ENCODE measurements at places on chromosomes 1 and 21. TPM values are rescaled to one million over a fixed set of nuclear protein-coding genes. Genes with fewer than 3 reads are reported as not detected.
A peak's percentile ranks its signal among the peaks of the same experiment; 100 is the strongest.

Gene TNNI3K
- not detected for total RNA-seq

Gene SRGAP2C
- total RNA-seq: 74.3 TPM

Gene CFAP45
- total RNA-seq: 0.38 TPM

Gene LRRC38
- not detected for total RNA-seq

Gene EXTL2
- 3.2 TPM for total RNA-seq

GRCh38 chr1:236848274-236848923 is 53.3 kb downstream of the MTR start:
- no peak for DNase-seq
- no peak overlapping the region for H3K27ac ChIP-seq
- peaks cover 14% of the 10 kb centered on the region for H3K36me3 ChIP-seq
- peaks cover 3% of the 10 kb centered on the region for H3K4me1 ChIP-seq
- no peaks in the 10 kb centered on the region for H3K27me3 ChIP-seq

- H3K36me3 ChIP-seq: no peaks in the 10 kb centered on the region
- DNase-seq: no peak
- no peak overlapping the region for H3K4me3 ChIP-seq
- no peak overlapping the region for H3K27ac ChIP-seq
- peaks cover 10% of the 10 kb centered on the region for H3K27me3 ChIP-seq
These were observed 33.7 kb downstream of the WNT9A start for GRCh38 chr1:227913764-227914721.

DNA sequence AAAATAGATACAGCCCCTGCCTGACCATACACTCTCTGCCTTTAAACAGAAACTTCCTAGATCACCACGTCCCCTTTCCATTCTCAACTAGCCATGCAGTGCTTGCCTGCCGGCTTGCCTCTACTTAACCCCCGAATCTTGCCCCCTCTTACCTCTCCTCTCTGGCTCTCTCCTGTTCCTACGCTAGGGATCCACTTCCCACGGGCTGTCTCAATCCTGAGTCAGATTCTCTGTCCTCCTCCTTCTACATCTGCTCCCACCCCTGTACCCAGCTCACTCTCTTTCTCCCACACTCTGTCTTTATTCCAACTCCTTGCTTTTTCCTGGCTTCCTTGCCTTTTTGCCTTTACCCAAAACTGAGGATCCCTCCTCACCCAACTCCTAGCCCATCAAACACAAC is 29.3 kb downstream of the ATF3 start:
- peaks cover 37% of the 10 kb centered on the region for H3K4me1 ChIP-seq
- DNase-seq: no peak

DNA sequence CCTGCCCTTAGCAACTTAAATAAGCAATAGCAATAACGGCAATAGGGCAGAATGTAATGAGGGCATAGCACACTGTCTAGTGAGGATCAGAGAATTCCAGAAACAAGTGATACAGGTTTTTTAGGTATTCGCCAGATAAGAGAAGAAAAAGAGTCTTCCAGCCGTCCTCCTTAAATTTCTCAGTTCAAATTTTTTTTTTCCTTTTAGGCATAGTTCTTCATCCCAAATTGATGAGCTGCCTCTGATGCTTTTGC is 1.8 kb downstream of the PIGV start:
- peaks cover 81% of the 10 kb centered on the region for H3K4me1 ChIP-seq
- no peak for DNase-seq
- peak overlapping the region; percentile 99 for H3K27ac ChIP-seq
- H3K27me3 ChIP-seq: no peaks in the 10 kb centered on the region

- no peak overlapping the region for H3K4me3 ChIP-seq
- H3K27ac ChIP-seq: no peak overlapping the region
- peaks cover 16% of the 10 kb centered on the region for H3K27me3 ChIP-seq
- no peaks in the 10 kb centered on the region for H3K4me1 ChIP-seq
- no peaks in the 10 kb centered on the region for H3K36me3 ChIP-seq
These were observed 27.4 kb downstream of the CACHD1 start for GRCh38 chr1:64497088-64497883.

- H3K36me3 ChIP-seq: no peaks in the 10 kb centered on the region
- H3K27ac ChIP-seq: no peak overlapping the region
- peaks cover 36% of the 10 kb centered on the region for H3K27me3 ChIP-seq
- DNase-seq: no peak
- H3K4me1 ChIP-seq: no peaks in the 10 kb centered on the region
These were observed 26.3 kb upstream of the NHLH2 start for GRCh38 chr1:115867216-115867615.

DNA sequence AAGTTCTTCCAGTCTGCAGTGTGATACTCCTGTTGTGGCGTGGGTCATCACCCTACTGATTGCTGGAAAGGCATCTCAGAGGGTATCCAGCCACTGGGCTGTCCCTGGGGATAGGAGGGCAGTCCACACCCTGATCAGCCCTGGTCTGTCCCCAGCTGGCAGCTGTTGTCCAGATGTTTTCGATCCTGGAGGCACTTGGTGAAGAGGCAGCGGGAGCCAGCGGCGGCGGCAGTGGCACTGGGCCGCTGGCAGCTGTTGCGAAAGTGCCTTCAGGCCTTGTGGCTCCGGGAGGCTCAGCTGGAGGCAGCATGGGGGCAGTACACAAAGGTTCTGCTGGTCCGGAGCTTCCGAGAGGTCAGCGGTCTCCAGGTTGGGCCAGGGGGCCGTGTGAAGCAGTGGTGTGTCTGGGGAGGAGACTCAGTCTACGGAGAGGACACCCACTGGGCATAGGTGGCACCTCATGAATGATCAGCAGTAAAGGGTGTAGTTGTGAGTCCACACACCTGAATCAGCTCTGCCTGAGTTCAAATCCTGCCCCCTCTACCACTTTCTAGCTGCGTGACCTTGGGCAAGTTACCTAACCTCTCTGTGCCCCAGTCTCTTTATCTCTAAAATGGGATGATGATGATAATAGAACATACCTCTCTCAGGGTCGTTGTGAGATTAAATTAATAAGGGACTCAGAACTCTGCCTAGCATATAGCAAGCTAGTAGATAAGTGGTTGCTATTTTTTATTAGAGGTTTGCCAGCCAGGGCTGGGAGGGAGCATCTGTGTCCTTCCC is 6.1 kb downstream of the C1orf167 start:
- H3K27me3 ChIP-seq: peaks cover 3% of the 10 kb centered on the region
- H3K36me3 ChIP-seq: no peaks in the 10 kb centered on the region
- H3K4me1 ChIP-seq: no peaks in the 10 kb centered on the region
- H3K27ac ChIP-seq: no peak overlapping the region
- H3K4me3 ChIP-seq: no peak overlapping the region
- no peak for DNase-seq

GRCh38 chr1:73593364-73593763 is 604.6 kb downstream of the LRRIQ3 start:
- no peak overlapping the region for H3K27ac ChIP-seq
- no peaks in the 10 kb centered on the region for H3K27me3 ChIP-seq
- no peak for DNase-seq
- H3K36me3 ChIP-seq: peaks cover 6% of the 10 kb centered on the region
